Ascending aorta (tissue), 2 donors: ENCODE measurements at places on chromosomes 2 and 18.

DNA sequence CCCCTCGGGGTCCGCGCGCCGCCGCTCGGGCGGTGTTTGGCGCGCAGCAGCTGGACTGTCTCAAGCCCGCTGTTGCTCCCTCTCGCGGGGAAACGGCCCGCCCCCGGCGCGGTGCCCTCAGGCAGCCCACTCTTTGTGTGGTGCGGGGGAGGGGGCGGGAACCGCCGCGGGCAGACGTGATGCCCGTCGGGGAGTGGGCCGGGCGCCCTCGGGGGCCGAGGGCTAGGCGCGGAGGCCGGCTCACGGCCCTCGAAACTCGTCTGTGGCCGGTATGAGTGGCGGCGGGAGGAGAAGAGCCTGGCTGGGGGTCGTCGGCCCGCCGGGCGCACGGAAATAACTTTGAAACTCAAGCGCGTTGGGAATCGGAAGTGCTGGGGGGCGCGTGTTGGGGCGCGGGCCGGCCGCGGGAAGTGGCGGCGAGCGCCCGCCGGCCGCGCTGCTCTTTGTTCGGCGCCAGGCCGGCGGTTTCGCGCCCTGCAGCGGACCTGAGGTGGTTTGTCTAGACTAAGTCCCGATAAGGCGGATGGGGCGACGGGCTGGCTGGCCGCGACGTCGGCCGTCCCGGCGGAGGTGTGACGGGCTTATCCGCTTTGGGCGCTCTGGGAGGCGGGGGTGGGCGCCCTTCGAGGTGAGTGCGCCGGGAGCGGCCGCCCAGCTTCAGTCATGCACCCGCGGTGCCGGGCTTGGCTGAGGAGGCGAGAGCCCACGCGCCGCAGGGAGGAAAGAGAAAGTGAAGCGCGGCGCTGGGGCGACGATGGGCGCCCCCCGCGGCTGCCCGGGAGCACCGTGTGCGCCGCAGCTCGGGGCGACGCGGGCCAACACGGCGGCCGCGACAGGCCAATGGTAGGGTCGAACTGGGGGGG, 679 bp downstream of the PTMA start:
- DNase-seq, result peak; percentile 74

GRCh38 chr18:74534150-74534969, at the start of gene CNDP1:
Gene CNDP1, plus strand, starts transcription at chr18:74534500. Its CDS starts 168 bp downstream, at chr18:74534668.
- no peak for DNase-seq

GRCh38 chr18:25795213-25795612, 295.2 kb downstream of the SS18 start:
- DNase-seq, result no peak

GRCh38 chr18:13513481-13513880, 212.9 kb downstream of the FAM210A start:
- no peak for DNase-seq

GRCh38 chr2:45860136-45861121, 209.0 kb downstream of the PRKCE start:
- DNase-seq, result peak; percentile 66

- DNase-seq, result no peak
Observed at GRCh38 chr2:95115418-95115817, 6.2 kb downstream of the MRPS5 start.

GRCh38 chr2:148538375-148538774, 106.2 kb upstream of the EPC2 start:
- DNase-seq, result no peak

- DNase-seq, result no peak
Observed at GRCh38 chr2:237280939-237281338, 133.0 kb downstream of the COL6A3 start.

DNA sequence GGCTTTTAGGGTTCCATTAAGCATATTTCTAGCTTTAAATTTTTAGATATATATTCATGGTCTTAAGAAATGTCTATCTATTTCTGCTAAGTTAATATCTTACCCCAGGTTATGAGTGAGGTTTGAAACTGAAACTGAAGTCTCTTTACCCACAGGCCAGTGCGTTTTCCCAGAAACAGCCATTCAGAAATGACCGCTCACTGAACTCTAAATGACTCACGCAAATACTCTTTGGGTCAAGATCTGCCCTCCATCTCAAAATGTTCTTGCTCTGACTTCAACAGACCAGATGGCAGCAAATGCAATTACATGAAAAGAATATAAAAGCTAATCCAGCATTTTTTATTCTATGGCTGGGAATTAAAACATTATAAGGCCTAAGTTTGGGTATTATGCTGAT, 315.2 kb downstream of the TDRD15 start:
- DNase-seq, result no peak

- no peak for DNase-seq
Observed at GRCh38 chr2:187447336-187447735, 716 bp downstream of the CALCRL start.

- no peak for DNase-seq
Observed at GRCh38 chr2:18273205-18273604, 287.2 kb downstream of the RDH14 start.

DNA sequence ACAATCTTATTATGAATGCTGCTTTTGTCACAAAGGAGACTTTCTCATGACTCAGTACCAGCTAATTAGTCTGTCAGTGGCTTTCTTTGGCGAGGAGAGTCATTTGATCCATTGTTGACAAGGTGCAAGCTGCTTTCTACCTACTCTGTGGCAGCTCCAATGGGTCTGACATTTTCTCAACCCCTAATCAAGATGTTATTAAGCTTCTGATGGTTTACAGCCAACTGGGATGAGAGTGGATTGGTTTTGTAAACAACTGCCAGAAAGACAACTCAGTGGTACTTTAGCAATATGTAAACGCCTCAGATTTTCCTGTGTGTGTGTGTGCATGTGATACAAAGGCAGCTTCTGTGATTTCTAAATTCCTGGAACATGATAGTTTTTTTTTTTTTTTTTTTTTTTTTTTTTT, 8.2 kb upstream of the CLIP4 start:
- DNase-seq, result no peak

DNA sequence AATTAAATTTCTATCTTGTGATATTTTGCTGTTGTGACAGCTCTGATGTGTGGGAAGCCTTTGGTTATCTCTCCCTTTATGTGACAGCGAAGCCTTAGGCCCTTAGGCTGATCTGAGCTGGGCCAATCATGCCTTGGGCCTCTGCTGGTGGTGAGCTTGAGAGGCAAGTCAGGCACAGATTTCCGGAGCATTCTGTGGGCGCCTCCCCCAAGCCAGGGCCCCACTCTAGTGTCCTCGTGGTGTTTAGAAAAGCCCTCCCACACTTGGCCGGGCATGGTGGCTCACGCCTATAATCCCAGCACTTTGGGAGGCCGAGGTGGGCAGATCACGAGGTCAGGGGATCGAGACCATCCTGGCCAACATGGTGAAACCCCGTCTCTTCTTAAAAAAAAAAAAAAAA, 239.8 kb downstream of the SH3RF3 start:
- DNase-seq, result no peak

DNA sequence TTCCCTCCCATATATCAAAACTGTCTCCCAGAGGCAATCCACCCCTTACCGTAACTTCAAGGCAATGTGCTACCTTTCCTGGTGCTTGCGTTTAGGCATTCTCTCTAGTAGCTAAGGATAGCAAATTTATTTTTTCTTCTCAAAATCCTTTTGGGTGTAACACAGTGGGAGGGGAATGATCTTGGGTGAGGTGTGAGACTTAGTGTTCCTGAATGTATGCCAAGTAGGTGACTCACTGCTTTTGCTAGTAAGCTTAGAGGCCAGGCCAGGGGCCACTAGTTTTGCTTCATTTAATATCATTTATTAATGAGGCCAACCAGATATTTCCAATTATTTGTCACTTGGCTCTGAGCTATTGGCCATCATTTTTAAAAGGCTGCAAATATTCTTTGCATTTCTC, 135.5 kb downstream of the NAPG start:
- no peak for DNase-seq

DNA sequence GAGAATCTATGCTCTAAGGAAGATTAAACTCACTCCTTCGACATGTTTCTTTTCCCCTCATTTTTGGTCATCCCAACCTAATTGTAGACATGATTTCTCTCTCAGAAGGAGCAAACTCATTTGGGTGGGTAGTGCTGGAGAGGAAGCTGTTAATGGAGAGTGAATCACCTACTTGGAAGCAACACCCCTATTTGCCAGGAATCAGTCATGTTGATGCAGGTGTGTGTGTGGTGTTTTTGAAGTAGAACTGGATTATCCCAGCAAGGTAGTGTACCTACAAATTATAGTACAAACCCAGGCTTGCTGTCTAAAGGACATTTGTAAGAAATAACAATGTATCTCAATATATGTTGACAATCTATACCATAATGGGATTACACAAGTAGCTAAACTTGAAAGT, 186.4 kb downstream of the EPHA4 start:
- no peak for DNase-seq

- DNase-seq, result no peak
Observed at GRCh38 chr2:220117025-220117424, 489.6 kb downstream of the SLC4A3 start.

GRCh38 chr2:39640107-39640506, 25.6 kb upstream of the TMEM178A start:
- no peak for DNase-seq

- no peak for DNase-seq
Observed at GRCh38 chr18:67194886-67195285, 321.6 kb downstream of the DSEL start.

DNA sequence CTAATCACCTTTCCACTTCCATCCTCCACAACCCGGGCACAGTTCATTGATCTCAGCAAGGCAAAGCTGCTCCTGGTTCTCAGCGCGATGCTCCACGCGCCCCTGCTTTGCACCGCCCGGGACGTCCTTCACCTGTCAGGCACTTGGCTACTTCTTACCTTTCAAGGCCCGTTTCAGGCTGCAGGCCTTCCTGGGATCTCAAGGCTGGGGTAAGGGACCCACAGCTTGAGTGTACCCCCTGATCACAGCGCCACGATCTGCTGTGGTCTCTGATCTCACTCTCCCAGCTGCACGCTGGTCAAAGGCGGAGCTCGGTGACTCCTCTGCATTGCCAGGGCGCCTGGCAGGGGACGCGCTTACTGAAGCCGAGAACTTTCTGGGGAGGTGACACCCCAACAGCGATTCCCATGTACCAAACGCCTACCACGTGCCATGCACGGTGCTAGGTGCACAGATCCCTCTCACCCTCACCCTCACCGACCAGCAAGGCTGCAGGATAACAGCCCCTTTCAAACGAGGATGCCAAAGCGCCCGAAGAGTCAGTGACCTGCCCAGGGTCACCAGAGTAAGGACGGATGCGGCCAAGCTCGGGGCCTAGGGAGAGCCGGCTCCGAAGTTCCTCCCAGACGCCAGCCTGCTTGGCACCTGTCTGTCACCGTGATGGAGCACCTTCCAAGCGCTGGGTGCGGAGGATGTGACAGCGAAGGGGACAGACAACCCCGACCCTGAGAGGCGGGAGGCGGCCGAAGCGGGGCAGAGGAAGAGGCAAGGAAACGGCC, 818 bp downstream of the ITGB1BP1 start:
- no peak for DNase-seq

GRCh38 chr2:127662937-127663565, 12.3 kb downstream of the LIMS2 start:
- no peak for DNase-seq

DNA sequence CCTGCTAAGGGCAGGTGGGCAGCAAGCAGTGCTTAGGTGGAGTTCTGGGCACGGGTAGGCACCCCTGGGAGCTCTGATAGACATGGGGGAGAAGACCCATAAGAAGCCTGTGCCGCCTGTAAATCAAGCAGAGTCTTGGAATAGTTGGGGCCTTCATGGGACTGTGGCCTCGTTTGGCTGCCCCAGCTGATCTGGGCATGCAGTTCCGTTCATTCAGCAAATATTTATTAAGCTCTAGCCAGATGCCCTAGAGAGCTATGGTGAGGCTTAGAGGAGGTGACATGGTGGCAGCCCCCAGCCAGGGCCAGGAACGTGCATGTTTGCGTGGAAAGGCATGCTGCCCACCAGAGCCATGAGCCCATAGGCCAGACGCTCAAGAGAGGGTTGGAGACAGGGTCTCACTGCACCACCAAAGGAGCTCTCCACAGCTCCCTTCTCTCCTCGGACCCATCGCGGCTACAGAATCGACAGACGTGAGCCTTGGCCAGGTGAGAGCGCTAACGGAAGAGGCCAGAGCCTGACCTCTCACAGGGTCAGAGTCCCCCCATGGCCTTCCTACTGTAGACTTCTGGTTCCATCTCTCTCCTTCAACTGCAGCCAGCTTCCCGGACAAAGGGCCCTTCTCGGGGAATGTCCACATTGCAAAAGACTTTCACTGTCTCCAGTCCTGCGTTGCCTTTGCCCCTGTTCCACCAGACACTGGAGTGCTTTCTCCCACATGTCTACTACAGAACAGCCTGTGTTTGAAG, 135.7 kb downstream of the INHBB start:
- no peak for DNase-seq
